Activated T-cell treated with anti-CD3 and anti-CD28 coated beads, Interleukin-2, amount 50 U/mL, for 48 hours (primary cell): ENCODE measurements at places on chromosomes 12 and 14.

DNA sequence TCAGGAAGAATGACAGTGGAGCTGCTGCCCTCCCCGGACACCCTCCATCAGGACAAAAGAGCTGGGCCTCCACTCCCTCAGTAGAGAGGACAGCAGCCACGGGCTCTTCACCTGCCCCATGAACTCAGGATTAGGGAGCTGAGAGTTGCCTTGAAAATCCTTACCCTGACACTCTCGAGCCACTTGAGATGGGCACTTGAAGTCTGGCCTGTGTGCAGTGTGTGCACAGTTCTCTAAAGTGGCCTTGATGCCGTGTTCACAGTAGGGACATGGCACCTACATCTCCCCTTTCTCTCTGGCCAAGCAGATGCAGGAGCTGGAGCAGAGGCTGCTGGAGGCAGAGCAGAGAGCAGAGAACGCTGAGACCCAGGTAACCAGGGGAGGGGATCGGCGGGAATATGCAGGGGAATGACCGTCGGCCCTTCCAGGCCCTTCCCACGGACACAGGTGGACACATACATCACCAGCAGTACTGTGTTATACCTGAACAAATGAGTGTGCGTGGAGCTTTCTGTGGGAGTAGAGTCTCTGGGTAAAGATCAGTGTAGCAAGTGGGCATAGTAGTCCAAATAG is 22.5 kb downstream of the PLEKHH1 start:
- no peak for DNase-seq

DNA sequence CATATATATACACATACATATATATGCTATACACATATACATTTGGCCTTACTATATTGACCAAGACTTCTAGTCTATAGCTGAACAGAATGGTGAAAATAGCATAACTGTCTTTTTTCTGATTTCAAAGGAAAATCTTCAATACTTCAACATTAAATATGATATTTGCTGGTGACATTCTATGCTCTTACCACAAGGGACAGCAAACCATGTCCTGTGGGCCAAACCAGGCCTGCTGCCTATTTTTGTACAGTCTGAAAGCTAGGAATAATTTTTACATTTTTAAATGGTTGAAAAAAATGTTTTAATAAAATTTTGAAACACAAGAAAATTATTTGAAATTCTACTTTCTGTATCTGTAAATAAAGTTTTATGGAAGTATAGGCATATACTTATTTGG is 63.6 kb downstream of the EML5 start:
- DNase-seq, result no peak

DNA sequence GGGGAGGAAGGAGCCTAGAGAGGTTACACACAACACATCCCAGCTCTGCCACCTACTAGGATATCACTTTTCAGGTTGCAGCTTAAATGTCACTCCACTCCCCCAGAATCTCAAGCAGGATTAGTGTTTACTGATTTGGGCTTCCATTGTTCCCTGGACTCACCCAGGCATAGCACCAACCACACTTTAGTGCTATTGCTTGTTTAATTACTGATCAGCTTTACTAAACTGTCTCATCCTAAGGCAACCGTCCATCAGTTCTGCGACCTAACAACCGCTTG is 6.1 kb upstream of the KRT18 start:
- DNase-seq, result no peak

DNA sequence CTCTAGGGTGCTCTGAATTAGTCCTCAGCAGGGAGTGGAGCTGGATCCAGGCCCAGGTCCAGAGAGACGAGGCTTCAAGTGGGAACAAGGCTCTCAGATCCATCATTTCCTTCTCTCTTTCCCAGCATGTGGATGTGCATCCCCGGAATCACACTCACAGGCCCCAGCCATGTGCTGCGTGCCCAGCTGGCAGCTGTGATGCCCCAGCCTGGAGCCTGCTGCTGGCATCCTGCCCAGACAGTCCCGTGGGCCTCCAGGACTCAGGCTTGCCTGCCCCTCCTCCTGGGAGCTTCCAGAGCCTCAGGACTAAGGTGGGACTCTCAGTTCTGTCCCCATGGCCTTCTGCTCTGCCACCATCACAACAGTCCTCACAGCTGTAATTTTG is 6.2 kb upstream of the KRT84 start:
- DNase-seq, result no peak
